T-cell (primary cell): ENCODE measurements at places on chromosomes 7 and 10.

DNA sequence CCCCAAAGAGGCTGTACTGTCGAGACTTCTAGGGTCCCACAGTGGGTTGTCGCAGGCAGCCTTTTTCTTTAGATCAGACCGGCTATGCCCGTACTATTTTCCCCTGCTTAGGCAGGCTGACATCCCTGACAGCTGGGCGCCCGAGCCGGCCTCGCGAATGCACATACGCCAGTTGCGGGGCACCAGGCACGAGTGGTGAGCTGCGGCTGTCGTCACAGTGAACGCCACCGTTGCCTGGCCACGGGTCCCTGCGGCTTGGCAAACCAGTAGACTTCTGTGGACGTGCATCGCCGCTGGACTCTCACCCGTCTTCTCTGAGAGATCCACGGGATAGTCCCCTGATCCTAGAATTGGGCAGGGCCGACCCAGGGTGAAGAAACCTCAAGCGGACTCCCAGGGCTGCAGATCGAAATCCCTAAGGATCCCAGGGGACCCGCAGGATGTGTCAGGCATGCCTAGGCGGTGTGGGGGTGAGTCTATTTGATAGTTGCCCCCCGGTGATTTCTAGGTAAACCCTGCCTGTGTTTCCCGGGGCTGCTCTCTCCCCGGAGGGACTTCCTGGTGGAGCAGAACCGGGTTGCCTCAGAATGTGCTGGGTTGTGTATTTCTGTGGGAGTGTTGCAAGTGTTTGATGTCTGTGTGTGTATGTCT is 33.0 kb upstream of the ZNF273 start:
- DNase-seq = no peak

- no peak for DNase-seq
Observed at GRCh38 chr10:49661140-49661856, 18.2 kb upstream of the C10orf53 start.

GRCh38 chr10:111877258-111877657 is 306.3 kb downstream of the GPAM start:
- no peak for DNase-seq

GRCh38 chr10:76711222-76711997 is 926.2 kb downstream of the KCNMA1 start:
- DNase-seq = no peak

DNA sequence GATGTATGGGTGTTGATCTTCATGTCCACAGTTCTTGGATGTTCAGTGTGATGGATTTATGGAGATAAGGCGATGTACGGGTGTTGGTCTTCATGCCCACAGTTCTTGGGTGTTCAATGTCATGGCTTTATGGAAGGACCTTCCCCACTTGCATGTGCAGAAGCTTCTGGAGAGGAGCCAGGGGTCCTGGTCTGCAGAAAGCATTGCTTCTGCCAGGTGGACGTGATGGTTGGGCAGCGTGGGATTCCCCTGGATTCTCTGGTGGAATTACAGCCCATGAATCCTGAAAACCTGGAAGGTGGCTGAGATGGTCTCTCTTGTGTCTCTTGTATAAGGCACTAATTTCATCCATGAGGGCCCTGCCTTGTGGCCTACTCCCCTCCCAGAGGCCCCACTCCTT is 183.7 kb upstream of the TCERG1L start:
- DNase-seq = no peak

- no peak for DNase-seq
Observed at GRCh38 chr10:62127975-62128374, 140.7 kb downstream of the RTKN2 start.
